NCI-H526 (cell line): ENCODE measurements at places on chromosomes 11 and 22.

DNA sequence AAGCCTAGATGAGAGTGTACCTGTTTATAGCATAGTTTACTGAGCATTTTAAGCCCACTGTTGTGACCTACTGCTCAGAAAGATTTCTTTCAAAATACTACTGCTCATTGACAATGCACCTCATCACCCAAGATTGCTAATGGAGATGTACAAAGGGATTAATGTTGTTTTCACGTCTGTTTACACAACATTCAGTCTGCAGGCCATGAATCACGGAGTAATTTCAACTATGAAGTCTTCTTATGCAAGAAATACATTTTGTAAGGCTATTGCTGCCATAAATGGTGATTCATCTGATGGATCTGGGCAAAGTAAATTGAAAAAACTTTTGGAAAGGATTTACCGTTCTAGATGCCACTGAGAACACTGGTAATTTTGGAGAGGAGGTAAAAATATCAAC lies 112.9 kb downstream of the KIF18A start:
- no peak for DNase-seq

GRCh38 chr22:44172370-44173108 lies 8.2 kb upstream of the PARVG start:
- DNase-seq, result no peak

DNA sequence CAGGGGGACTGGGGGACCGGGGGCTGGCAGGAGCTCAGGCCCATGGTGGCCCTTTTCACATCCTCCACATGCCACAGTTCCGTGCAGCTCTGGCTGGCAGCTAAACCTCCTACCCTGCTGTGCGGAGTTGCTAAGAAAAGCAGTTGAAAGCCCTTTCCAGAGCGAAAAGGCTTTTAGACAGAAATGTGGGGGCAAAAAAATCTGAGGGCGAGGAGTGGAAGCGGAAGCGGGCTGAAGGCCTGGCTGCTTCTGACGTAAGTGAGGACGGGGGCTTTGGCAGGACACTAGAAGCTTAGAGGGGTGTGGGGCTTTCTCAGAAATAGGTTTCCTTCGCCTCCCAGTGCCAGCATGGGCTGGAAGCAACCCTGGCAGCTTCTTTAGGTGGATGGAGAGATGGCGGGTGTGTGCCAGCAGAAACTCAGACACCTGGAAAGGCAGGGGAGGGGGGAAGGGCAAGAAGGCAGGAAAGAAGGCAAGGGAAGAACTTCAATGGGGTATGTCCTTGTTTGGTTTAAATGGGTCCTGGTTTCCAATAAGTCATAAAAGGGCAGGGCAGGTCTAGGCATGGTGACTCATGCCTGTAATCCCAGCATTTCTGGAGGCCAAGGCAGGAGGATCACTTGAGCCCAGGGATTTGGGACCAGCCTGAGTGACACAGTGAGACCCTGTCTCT lies 11.2 kb upstream of the DGKZ start:
- no peak for DNase-seq

DNA sequence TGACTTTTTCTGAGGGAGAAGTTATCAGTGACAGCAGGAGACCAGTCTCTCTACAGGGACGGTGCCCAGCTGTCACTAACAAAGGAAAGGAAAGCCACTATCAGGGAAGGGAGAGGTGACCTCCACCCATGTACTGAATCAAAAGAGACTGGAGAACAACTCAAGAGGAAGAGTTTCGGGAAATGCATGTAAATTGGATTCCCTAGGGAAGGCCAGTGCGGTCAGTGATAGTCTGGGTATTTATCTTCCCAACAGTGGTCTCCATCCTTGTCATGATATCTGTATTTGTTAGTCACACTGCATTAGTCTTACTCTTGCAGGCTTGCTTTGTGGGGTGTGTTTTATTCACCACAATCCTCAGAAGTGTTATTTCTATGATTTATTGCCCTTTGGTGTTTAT lies 193.4 kb upstream of the KIRREL3 start:
- DNase-seq, result no peak

- DNase-seq, result no peak
Observed at GRCh38 chr11:63511048-63511748, 5.3 kb downstream of the LGALS12 start.

DNA sequence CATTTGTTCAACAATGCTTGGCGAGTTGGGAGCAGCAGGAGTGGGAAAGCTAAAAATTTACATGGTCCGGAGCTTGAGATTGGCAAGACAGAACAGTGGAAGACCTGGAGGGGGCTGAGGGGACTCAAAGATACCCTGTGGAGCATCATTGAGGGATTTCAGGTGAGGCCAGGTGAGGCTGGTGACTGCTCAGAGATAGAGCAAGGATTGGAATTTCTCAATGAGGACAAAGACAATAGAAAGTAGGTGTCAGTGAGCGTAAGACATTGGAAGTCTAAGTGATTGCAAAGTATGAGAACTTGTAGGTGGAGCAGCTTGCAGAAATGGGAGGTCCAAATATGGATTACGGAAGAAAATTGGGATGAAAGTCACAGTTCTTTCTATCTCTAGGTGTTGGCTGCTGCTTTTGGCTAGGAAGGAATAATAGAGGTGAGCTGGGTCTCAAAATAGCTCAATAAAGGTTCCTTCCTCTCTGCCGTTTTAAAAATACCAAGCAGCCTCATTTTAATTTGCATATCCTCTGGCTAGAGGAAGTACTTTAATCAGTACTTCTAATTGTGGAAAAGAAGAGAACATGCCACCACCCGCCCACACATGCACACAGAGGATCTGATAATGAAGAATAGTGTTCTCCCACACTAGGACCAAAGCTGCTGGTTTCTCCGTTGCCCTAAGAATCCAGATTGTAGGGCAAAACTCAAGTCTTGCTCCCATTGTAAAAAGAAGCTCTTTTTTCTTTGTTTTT lies 41.8 kb upstream of the SORL1-AS1 start:
- DNase-seq, result peak; percentile 34

DNA sequence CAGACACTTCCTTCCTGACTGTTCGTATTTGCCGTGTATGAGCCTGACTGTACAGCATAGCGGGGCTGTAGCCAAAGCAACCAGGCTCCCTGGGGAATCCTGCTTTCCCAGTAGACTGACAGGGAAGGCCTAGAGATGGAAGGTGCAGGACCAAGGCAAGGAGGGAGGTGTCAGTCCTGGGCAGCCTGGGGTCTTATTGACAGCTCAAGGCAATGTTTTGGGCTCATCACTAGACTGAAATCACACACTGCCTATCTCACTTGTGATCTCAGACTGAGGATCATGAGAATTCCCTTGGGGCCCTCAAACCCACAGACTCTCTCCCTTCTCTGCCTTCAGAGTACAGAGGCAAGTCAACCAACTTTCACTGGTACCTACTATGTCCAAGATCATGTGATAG lies 346.8 kb upstream of the NARS2 start:
- DNase-seq, result peak; percentile 40

DNA sequence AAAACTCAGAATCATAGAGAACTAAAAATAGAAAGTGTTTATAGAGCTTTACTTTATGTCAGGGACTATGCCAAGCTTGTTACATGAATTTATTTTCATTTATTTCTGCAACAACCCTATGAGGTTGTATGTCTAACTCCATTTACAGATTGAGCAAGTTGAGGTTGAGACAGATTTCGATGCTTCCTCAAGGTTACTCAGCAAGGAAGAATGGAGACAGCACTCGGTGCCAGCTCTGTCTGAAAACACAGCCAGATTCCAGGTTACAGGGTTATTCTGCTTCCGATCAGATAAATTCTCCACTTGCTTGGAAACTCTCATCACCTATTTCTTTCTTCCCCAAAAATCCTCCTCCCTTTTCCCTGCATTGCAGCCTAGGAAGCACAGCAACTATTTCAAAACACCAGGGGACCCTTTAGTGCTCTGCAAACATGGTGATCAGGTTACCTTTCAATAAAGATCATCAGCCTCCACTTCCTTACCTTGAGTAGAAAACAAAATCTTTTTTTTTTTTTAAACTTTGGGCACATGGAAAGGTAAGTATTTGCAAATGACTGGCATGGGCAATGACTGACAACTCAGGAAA lies 7.0 kb downstream of the MMP3 start:
- no peak for DNase-seq

DNA sequence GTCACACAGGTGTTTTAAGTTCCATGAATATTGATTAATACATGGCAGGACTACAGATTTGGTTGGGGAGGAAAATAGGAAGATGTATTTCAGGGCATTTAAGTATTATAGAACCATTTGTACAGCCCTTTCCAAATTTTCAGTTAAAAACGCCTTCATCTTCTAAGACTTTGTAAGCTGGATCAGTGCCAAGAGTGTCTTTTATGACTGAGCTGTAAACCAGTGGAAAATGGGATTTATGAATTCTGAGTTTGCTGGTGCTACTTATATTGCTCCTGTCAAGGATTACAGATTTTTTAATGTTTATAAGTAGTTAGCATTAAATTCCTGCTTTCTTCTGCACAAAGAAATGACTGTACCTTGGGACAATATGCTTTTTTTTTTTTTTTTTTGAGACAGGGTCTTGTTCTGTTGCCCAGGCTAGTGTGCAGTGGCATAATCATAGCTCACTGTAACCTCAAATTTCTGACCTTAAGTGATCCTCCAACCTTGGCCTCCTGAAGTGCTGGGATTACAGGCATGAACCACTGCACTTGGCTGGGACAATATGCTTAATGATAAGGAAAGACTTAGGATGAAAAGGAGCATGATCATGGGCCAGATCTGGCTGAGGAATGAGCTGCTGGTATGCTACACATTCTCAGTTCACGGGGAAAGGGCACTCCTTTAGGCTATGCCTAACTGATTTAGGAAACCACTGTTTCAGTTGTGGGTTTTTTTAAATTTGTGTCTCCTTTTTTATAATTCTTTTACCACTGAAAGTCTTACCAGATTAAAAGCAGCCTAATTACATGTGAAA lies 113.6 kb upstream of the MTNR1B start:
- no peak for DNase-seq

DNA sequence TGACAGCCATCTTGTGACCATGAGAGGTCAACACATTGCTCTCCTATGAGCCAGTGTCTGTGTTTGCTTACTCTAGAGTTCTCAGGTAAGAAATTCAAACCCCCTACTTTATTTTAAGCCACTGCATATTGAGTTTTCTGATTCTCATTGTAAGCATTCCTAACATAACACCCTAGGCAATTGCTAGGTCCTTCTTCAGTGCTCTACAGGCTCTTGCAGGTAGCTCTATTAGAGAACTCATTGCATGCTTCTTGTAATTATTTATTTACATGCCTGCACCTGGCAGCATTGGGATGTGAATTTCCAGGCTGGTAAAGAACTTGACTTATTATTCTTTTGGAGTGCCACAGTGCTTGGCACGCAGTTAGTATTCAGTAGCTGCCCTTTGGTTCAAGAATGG lies 288.8 kb upstream of the SYN3 start:
- no peak for DNase-seq

GRCh38 chr11:26767060-26767459 lies 45.2 kb upstream of the SLC5A12 start:
- no peak for DNase-seq

DNA sequence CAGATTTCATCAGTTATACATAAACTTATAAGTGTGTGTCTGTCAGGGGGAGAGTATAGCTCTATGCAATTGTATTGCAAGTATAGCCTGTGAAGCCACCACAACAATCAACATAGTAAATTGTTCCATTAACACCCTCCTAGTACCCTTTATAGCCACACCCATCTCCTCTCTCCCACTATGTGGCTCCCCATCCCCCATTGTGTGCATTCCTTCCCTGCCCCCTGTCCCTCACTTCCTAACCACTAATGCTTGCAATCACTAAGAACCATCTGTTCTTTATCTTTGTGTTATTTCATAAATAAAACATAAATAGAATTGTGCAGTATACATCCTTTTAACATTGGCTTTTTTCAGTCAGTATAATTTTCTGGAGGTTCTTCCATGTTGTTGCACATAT lies 83.1 kb upstream of the SLC5A12 start:
- DNase-seq, result no peak

DNA sequence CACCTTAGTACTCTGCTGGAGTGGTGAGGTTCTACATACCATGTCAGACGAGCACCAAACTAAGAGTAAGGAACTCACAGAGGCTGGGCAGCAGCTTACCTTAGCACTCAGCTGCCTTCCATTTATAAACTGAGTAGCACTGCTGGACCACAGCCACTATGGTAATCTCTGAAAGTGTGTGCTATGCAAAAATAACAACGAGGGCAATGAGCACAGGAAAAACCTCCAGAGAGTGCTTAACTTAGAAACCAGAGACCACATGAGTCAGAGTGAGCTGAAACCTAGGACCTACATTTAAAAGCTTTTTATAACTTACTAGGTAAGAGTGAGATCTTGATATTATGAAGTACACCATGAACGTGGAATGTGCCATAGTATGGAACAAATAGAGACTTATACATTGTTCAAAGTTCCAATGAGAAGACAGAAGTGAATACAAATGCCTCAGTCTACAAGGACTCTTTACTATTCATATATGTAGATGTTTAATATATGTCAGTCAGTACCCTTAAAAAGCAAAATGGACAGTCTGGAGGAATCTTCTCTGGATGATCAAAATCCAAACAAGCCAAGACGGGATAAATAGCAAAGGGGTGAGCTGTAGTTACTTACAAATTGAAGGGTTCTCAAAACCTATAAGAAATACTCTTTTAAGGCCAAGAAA lies 17.2 kb upstream of the CD59 start:
- DNase-seq, result peak; percentile 27

GRCh38 chr22:47551431-47551775 lies 789.0 kb downstream of the TBC1D22A start:
- no peak for DNase-seq

DNA sequence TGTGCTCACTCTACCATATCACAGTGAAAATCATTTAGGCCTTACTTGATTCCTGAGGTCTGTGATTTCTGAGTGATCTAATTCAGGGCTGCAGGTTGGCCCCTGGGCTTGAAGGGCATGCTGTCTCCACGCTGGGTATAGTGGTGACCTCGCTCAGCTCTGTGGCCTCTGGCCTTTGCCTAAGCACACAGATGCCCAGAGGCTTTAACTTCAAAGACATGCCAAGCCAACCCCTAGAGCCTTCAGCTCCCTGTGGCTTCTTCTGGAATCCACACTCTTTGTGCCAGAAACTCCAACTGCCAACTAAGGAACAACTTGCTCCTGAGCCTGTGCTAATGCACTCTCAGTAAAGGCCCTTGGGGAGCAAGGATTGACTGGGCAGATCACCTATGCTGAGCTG lies 232.6 kb upstream of the MPPED2 start:
- no peak for DNase-seq

DNA sequence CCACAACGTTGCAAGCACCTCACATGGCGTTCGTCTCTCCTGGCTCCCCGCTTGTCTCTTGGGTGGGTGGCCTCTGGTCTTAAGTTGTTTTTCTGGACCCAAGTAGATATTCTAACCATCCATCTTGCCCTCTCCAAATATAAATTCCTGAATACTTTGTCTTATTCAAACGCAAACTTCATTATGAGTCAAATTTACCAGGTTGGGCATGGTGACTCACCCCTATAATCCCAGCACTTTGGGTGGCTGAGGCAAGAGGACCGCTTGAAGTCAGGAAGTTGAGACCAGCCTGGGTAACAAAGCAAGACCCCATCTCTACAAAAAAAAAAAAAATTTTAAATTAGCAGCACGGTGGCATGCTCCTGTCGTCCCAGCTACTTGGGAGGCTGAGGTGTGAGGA lies 5.1 kb upstream of the IGSF9B start:
- DNase-seq, result no peak

GRCh38 chr11:130315354-130315970 lies 745 bp upstream of the ZBTB44 start:
- no peak for DNase-seq
